ENCODE measurements at places on chromosomes 16 and 17.

- DNase-seq = no peak
These were observed 132.0 kb downstream of the MRTFB start for GRCh38 chr16:14203166-14203565.

GRCh38 chr16:63059676-63060075 is 1023.4 kb upstream of the CDH8 start:
- no peak for DNase-seq

DNA sequence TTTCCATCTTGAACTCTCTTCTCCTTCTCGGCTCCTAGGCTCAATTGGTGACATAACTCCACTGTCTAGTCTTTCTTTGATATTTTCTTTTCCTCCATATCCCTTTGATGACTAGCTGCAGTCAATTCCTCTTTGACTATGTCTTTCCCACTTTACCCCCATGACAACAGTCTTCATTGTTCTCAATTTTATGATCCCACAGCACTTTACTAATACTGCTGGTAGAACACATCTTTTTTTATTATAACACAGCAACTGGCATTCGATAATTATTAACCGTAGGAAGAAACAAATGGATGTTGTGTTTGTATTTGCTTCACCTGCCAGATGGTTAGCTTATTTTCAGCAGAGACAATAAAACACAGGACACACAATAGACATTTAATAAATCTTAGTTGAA is 1.3 kb downstream of the KRTAP3-3 start:
- DNase-seq = no peak

GRCh38 chr16:10685709-10686108 is 9.0 kb downstream of the TEKT5 start:
- no peak for DNase-seq

DNA sequence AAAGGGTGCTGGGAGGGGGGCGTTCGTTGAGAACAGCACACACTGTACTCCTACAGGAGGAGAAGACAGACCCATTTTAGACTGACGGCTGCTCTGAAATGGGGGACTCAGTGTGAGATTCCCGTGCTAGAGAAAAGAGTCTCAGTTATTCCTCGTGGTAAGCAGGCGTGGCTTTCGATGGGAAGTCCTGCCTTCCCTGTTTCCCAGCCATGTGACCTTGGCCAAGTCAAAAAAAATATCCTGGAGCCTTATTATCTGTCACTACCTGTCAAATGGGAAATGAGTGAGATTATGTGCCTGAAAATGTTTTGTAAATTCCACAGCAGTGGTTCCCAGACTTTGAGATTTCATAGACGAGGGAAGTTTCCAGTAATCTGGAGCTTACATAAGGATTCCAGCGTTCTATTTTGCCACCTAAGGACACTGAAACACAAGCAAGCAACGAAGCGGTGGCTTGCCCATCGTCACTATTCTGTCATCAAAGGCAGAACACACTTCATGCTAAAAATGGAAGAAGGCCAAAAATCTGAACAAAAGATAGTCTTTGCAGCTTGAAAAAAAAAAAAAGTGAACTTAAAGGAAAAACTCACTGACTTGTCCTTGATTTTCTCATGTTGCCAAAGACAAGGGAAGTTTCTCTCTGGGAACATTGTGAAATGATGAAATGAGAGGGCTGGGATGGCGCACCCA is 253.4 kb upstream of the RPL38 start:
- DNase-seq = no peak

GRCh38 chr16:49620869-49621240 is 235.1 kb downstream of the ZNF423 start:
- no peak for DNase-seq

- peak; percentile 93 for DNase-seq
These were observed 2.0 kb upstream of the YPEL2 start for GRCh38 chr17:59329176-59330052.

DNA sequence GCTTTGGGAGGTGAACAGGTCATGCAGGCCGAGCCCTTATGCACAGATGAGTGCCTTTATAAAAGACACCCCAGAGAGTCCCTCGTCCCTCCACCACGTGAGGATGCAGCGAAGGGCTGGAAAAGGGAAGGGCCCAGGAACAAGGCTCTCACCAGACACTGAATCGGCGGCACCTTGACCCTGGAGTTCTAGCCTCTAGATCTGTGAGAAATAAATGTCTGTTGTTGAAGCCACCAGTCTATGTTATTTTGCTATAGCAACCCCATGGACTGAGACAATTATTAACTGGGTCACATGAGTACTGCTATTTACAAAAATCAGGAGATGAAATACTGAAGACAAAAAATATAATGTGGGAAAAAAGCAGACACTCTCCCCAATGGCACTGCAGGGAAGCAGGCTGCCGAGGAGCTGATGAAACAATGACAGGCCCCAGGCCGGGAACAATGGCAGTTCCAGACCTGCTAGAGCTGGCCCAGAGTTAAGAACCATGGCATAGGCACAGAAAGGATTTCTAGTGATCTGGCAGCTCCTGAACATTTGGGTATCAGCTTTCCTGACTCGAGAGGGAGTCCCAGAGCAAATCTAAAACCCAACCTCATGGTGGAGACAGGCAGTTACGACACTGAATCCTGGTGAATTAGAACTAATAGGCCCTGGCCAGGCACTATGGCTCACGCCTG is 17.8 kb upstream of the GGA2 start:
- peak; percentile 23 for DNase-seq
